ENCODE measurements at places on chromosomes 2 and 18.

GRCh38 chr2:70807102-70807827 is 13.1 kb downstream of the CLEC4F start:
- no peak for DNase-seq

- no peak for DNase-seq
These were observed 145.5 kb downstream of the ADCYAP1 start for GRCh38 chr18:1050012-1050657.

DNA sequence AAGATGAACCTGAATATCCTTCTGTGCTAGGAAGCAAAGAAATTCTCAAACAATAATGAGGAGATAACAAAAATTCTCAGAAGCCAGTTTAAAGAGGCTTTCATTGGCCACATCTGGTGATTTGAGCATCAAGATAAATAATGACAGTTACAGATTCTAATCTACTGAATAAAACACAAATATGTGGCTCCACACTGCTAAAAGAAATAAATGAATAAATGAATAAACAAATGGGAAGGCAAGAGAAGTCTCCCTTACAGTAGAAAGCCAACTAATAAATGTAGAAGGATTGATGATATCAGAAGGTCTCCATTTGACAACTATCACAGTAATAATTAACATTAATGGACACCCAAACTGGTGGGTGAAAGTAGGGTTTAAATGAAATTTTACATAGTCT is 54.6 kb upstream of the ADAM23 start:
- no peak for DNase-seq

GRCh38 chr18:48217258-48218250 is 191.6 kb downstream of the ZBTB7C start:
- no peak for DNase-seq

- DNase-seq = no peak
These were observed 263.7 kb downstream of the ANAPC1 start for GRCh38 chr2:111620281-111620680.

DNA sequence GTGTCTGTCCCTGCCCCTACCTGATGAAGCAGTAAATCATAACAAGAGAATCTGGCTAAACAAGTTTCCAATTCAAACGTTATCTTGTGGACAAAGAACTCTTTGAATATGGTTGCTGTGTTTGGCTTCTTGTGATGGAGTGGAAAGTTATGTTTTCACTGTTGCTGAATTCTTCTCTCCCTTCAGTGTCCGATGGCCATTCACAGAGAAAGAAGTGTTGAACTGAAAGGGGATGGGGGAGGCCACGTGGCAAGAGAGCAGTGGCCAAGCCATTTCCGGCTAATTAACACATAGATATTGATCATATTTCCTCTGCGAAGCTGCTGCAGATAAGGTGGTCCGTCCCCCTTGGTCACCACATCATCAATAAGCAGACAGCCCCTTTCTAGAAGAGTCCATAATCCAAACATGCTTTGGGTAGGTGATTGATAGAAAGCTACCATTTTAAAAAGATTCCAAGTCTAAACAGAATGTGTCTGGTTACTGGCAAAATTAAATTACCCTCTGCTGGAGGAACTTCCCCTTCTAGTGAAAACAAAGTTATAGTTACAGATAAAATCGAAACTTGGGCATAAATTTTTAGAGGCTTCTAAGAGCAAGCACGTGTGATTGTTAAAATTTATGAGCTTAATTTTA is 36.9 kb upstream of the FZD7 start:
- no peak for DNase-seq

- no peak for DNase-seq
These were observed 381.3 kb downstream of the SOX11 start for GRCh38 chr2:6073191-6074088.

GRCh38 chr18:48884306-48884705 is 66.5 kb downstream of the SMAD7 start:
- no peak for DNase-seq

- DNase-seq = no peak
These were observed 37.9 kb downstream of the SLC38A11 start for GRCh38 chr2:164917296-164917903.

GRCh38 chr2:223731503-223731902 is 105.9 kb downstream of the AP1S3 start:
- DNase-seq = no peak

DNA sequence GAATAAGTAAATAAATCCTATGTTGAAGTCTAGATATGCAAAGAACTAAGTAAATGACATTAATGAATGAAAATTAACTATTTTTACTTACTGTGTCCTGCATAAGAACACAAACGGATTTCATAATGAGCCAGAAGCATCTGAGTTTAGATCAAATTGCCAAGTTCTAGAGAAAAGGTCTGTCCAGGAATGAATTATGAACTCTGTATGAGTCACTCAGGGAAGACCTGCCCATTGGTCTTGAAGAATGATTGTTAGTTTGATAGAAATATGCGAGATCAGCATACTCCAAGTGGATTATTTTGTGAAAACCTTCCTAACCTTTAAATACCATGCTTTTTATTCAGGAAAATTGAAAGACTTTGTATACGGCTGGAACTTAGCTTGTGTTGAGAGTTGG is 189.5 kb downstream of the DOK6 start:
- no peak for DNase-seq

DNA sequence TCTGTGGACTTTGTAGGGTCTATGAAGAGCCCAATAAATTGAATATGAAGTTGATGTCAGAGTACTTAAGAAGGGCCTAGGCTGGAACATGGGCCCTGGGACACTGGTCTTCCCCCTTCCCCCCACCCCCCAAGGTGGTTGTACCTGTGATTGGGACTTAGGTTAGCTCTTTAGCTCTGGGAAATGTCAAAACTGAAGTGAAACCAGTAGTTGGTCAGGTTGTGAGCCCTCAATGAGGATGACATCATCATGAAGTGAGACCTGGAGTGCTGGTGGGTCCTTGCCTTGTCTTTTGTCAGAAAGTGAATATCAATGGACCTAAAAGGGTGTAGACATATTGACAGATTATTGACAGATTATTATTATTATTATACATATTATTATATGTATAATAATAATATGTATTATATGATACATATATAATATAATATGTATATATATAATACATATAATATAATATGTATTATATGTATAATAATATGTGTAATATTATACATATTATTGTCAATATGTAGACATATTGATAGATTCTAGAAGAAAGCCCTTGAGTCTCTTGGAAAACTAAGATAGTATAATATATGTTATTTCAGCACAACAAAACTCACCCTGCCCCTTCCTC is 5.4 kb downstream of the MARS2 start:
- DNase-seq = peak; percentile 34

DNA sequence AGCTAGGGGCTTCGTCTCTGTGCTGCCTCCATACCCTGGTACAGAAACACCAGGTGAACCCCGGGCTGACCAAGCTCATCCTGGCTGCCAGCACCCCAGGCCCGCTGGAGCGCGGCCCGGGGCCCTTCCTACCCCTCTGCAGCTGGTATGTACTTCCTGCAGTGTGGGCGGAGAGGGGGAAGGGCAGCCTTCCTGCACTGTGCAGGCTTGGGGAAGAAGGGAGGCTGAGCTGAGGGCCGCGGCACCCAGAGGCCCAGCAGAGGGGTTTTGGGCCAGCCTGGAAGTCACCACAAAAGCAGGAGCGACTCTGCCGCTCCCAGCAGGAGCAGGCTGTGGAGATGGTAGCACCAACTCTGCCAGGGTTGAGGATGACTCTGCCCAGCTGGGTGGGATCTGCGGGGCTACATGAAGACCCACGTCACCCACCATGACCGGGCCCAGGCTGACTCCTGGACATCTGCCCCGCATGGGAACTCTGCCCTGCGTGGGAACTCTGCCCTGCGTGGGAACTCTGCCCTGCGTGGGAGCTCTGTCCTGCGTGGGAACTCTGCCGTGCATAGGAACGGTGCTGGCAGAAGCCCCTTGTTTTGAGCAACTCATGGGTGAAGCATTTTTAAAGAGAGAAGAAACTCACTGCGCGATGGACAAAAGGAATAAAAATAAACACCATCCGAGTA is 273.3 kb downstream of the NDUFA10 start:
- peak; percentile 43 for DNase-seq

DNA sequence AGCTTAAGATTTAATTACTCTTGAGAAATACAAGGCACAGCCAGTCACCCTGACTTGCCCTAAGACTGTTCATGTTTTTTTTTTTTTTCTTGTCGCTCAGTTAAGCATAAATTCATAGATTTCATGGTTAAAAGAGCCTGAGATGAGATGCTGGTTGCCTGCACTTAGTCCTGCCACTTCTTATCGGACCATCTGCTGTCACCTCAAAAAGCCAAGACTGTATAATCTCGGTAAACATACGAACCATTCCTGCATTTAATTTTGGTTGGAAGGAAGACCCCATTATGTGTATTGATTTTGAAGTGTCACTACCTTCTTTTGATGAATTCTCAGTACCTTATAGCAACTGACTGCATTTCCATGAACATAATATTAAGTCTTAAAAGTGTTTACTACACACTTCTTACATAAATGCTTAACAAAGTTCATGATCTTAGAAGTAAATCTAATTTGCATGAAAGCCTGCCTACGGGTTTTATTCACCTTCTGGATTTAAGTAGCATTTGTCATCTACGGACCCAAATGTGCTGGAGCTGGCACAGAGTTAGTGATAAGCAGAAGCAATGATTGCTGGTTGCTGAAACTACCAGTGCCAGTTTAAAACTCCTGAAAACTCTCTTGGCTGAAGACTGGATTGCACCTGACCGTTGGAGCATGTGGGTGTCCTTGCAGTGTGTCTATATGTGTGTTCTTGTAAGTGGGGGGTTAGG is 843.4 kb downstream of the TMEM182 start:
- no peak for DNase-seq

- DNase-seq = peak; percentile 14
These were observed 1.5 kb downstream of the GAREM1 start for GRCh38 chr18:32469190-32469651.

DNA sequence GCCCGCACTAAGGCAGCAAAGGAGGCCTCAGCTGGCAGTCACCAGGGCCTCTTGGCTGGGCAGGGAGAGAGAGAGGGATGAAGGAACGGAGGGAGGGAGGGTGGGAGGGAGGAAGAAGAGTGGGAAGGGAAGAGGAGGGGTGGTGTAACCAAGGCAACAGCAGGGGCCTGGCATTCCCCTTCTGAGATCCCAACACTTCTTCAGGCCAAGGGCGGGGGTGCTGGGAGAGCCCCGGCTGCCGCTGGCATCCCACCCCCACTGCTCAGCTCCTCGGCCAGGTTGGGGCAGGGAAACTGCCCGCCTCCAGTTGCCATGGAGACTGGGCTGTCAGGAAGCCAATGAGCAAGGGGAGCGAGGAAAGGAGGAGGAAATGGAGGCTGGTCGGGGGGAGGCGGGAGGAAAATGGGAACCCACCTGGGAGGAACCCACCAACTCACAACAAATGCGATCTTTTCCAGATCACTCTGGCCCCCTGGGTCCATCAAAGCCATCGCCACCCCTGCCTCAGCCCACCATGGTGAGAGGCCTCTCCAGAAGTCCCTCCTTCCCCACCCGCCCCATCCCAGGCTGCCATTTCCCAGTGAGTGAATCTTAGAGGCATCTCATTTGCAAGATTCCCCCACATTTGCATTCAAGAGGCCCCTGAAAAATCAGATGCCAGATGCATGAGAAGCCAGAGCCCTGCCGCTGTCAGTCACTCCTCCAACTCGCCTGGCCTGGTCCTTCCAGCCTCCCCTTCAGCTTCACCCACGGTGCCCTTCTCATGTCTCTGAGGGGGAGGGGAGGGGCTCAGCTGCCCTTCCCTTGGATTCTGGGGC is 12.4 kb downstream of the SH2D6 start:
- no peak for DNase-seq

GRCh38 chr2:286035-286434 is 1.9 kb downstream of the ALKAL2 start:
- DNase-seq = no peak

DNA sequence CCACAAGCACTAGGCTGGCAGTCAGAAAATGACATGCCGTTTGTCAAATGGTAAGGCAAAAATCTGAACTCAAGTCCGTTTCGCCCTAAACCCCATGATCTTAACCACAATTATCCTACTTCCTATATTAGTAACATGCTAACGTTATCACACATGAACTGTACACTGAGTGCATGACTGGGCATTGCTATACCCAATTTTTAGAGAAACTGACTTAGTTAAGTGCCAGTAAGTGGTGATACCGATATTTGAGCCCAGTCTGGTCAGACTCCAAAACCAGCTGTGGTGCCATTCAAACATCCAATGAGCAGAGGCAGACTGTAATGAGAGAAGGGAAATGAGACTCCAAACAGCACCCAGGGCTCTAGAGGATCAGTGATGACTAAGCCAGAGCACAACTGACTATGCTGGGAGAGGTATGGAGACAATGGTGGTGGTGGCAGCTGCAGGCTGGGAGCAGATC is 311.7 kb upstream of the PKDCC start:
- no peak for DNase-seq

DNA sequence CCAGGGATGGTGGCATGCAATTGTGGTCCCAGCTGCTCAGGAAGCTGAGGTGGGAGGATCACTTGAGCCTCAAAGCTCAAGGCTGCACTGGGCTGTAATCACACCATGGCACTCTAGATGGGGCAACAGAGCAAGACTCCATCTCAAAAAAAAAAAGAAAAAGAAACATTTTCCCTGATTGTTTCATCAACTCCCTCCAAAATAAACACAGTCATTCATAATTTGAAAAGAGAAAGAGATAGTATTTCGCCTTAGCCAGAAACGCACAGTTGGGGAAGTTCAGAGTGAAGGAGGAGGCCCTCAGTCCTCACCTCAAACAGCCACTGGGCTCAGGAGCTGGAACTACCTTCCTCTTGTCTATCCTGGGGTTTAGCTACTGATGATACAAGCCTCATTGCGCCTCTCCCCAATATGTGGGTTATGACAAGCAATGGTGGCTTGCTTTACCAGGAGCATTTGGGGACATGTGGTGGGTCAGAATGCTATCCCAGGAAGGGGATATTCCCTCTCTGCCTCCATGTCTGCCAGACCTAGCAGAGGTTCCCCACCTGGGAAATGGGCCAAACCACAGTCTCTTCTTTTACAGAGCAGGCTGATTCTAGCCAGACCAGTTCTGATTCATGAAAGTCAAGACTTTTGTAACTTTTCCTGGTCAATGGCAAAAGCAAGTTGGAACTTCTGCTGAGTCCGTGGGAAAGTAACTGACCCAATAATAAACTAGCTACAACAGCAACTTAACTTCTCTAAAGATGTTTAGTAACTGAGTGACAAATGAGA is 22.2 kb upstream of the TMEM87B start:
- DNase-seq = no peak

DNA sequence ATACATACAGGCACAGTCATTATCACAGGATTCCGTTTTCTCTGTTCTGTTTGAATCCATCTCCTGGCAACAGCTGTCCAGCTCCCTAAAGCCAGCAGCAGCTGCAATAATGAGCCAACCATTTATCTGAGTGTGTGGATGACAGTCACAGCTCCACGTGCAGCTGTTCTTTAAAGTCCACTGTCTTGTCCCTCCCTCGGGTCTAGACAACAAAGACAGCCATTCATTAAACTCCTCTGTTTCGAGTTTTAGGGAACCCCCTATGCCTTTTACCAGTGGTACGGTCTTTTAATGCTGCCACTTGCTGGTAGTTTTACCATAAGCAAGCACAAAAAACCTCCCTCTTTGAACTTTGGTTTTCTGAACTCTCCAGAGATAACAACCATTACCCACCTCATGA is 16.0 kb upstream of the MSGN1 start:
- DNase-seq = no peak

GRCh38 chr2:227098162-227098515 is 65.9 kb downstream of the COL4A4 start:
- no peak for DNase-seq

GRCh38 chr2:219483451-219484342 is 15.0 kb upstream of the GMPPA start:
- no peak for DNase-seq

- no peak for DNase-seq
These were observed 88.1 kb downstream of the EPB41L3 start for GRCh38 chr18:5455674-5456073.

Measured in activated T-cell treated with anti-CD3 and anti-CD28 coated beads, Interleukin-2, amount 50 U/mL, for 72 hours (primary cell).